ENCODE measurements at places on chromosomes 13 and 19.

DNA sequence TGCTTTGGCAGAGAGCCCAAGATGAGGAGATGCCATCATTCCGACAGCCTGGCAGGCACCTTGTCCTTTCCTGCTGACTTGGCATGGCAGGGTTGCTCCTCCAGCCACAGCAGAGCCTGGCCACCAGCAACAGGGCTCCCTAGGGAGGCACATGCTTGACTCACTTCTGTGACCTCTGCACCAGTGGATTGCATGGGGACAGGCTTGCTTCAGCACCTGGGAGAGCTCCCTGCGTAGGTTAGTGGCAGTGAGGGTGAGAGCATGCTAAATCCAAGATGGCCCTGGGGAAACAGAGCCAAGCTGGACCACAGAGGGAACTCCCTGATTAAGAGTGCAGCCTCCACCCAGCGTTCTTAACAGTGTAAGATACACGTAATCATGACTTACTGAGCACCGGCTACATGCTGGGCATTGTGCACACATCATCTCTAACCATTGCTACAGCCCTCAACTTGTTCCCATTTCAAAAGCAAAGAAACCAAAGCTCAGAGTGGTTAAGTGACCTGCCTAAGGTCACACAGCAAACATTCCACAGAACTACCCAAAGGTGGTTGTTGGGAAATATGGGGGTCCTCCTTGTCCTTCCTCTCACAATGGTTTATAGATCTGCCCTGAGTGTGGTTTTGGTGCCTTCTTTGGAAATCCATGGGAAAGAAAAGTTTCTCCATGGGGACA is 116.6 kb upstream of the UQCRFS1 start:
- peak; percentile 7 for DNase-seq

DNA sequence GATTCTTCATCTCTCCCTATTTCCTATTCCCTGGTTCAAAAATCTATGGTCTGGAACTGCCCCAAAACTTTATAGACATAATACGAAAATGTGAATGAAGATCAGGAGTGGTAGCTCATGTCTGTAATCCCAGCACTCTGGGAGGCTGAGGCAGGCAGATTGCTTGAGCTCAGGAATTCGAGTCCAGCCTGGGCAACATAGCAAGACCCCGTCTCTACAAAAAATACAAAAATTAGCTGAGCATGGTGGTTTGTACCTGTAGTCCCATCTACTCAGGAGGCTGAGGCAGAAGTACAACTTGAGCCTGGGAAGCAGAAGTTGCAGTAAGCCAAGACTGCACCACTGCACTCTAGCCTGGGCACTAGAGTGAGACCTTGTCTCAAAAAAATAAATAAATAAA is 35.1 kb downstream of the UGGT2 start:
- DNase-seq: no peak

- DNase-seq: no peak
Measured at GRCh38 chr13:96216543-96216942, 126.6 kb downstream of the HS6ST3 start.

DNA sequence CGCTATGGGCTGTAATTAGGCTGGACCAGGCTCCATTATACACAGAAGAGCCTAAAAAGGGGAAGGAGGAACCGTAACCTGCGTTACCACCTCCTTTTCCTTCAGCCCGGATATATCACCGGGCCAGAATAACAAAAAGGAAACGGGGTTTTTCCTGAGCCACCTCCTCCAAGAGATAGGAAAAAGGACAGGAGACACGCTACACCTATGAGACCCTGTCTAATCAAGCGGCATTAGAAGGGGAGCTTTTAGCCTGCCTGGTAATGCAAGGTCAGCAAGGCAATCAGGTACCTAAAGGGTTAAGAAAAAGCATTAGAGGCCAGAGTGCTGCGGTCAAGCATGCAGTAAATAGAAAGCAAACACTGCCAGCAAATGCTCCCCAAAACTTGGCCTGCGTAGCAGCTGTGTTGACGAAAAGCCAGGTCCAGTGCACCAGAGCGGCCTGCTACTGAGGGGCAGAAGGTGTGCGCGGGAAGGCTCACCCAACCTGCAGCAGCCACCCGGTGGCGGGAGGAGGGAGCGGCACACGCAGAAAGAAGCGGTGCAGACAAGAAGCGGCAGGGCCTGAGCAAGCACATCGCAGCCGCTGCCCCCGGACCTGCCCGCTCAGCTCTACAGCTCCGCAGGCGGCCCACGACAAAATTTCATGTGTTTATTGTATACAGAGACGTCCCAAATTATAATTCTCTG is 1466.1 kb downstream of the UQCRFS1 start:
- no peak for DNase-seq

GRCh38 chr13:41563341-41563983 is 106.1 kb downstream of the RGCC start:
- DNase-seq: peak; percentile 37
